Skin of body (tissue), 3 donors: ENCODE measurements at places on chromosomes 3 and 15. TPM values are rescaled to one million over a fixed set of nuclear protein-coding genes. Genes with fewer than 3 reads are reported as not detected.

- DNase-seq, result no peak
Observed at GRCh38 chr3:185561374-185561943, 9.1 kb upstream of the LIPH start.

DNA sequence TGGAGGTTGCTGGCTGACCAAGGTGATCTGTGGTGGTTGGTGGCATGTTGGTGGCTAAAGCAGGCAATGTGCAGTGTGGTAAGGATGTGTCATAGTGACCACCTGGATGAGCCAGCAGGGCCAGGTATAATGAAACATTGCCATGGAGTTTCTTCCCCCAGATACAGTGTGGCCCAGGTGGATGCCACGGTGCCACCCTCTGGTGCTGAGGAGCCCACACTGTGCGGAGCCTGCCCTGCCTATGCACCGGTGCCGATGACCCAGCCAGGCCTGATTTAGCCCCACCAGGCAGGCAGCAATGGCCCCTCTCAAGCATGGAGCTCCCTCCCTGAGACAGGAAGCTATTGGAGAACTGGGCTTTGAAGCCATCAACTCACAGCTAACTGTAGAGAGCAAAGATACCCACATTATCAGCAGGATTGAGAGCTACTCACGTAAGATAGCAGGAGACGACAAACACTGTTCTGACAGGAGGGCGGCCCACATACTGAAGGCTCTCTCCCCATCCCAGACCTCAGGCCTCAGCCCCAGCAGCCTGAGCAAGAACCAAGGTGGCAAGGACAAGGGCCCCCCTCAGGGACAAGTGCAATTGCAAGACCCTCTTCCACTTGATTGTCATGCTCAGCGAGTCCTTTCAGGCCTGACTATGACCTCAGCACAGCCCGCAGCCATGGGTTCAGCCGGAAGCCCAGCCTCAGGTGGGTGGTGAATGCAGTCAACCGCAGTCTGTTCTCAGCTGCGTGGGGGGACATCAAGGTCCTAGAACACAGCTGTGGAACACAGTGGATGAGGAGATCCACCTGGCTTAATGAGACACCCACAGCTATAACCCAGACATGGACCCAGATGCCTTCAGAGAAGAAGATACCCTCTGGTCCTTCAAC, 82.8 kb upstream of the CDV3 start:
- no peak for DNase-seq

GRCh38 chr3:12750658-12751071, 8.4 kb downstream of the TMEM40 start:
- DNase-seq, result no peak

The KIF15 gene
- 9.5 TPM for total RNA-seq
